Fibroblast of skin of scalp (primary cell): ENCODE measurements at places on chromosomes 6 and 20.

DNA sequence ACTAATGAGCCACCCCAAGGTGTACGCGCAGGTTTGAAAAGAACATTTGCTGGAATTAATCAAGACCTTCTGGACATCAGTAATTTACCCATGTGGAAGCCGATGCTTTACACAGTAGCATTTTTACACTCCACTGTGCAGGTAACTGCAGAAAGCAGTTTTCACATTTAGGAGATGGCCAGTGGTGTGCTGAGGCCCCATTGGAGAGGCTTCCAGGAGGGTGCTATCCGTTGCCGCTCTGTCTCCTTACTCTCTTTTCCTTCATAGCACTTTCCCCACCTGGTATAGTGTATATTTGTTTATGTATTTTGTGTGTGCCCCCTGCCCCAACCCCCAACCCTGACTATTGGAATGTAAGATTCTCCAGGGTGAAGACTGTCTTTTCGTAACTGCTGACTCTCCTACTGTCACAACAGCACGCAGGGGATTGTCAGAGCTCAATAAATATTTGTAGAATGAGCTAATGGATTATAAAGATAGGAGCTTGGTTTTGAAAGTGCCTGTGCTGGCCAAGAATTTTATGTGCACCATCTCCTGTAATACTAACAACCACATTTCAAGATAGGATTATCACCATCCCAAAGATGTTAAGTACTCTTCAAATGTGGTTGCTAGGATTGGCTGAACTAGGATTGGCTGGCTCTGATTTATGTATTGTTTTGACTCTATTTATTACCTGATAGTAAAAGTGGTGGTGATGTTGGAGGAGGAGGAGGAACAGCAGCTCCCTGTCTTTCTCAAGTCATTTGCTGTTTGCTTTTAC is 74.0 kb upstream of the GLP1R start:
- DNase-seq = no peak

GRCh38 chr6:54058236-54058635 is 53.0 kb upstream of the MLIP start:
- DNase-seq = no peak

DNA sequence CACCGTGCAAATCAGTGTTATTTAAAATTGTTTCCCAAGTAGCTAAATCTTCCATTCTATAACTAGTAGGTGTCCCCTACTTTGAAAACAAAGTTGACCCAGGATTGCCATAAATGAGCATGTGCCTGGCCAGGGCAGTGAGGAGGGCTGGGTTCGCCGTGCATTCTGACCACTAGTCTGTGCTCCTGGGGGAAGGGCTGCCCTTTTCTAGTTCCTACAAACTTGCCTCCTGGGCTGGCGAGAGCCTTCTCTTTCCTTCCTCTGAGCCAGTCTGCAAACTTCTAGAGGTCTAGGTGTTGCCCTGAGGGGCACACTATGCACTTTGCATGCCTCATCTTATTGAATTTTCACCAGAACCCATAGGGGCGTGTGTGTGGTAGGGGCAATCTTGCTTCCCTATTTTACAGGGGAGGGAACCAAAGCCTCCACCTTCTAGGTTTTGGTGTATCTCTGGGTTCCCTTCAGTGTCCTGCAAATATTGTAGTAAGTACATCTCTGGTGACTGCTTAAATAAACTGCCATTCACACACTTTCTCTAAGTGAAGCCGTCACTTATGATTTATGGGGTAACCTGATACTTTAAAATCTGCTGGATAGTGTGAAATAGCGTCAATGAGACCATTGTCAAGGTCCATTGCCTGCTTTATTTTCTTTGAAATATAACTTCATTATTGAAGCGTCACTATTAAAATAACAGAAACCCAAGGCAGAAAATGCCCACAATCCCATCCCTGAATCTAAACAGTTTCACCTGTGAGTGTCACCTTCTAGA is 42.2 kb downstream of the CDH26 start:
- no peak for DNase-seq

GRCh38 chr20:23119456-23120216 is 33.5 kb upstream of the CD93 start:
- DNase-seq = no peak

GRCh38 chr6:42970871-42971612 is 7.9 kb downstream of the PEX6 start:
- DNase-seq = peak; percentile 32

DNA sequence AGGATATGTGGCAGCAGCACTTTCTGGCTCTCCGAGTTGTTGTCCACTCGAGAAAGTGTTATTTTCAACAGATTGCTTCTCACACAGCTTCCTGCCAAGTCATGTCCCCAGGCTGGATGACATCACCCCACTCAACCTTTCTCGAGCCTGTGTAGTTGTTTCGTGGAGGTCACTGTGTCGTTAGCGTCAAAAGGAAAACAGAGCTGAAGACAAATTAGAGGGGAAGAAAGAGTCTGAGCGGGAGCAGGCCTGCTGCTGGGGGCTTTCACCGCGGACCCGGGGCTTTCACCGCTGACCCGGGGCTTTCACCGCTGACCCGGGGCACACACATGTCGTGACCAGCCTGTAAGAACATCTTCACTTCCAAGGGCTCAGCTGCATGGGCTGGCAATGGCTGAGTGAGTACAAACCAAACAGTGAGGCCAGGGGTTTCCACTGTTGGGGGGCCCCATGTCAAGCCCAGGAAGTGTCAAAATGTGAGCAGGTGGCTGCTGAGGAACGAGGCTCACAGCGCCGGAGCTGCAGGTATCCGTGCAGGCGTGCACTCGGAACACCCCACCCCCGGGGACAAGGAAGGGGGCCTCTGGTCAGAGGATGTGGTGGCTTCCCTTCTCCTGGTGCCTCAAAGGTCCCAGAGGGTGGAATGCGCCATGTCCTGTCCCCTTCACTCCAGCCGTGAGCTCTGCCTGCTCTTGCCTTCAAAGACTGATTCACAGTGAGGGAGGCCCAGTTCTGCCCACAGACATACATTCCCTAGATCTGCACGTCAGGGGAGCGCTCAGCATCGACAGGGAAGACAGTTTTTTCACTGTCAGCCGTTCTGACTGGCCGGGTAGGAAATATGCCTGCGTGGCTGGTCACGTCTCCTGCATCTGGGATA is 365.9 kb downstream of the TAF4 start:
- no peak for DNase-seq

GRCh38 chr6:145352382-145353080 is 382.8 kb downstream of the EPM2A start:
- DNase-seq = no peak

GRCh38 chr6:105907301-105907700 is 178.8 kb upstream of the PRDM1 start:
- no peak for DNase-seq

GRCh38 chr6:25242567-25242966 is 36.6 kb upstream of the CARMIL1 start:
- no peak for DNase-seq

DNA sequence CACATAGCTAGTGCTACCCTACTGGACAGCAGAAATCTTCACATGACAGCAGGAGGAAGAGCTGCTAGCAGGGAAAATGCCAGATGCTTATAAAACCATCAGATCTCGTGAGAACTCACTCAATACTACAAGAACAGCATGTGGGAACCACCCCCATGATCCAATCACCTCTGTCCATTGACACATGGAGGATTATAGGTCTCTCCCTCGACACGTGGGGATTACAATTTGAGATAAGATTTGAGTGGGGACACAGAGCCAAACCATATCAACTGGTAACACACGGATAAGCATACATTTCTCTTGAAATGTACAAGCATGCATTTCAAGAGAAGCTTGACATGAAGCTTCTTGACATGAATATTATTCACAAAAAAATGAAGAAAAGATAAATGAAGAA is 64.1 kb downstream of the MMS22L start:
- no peak for DNase-seq

DNA sequence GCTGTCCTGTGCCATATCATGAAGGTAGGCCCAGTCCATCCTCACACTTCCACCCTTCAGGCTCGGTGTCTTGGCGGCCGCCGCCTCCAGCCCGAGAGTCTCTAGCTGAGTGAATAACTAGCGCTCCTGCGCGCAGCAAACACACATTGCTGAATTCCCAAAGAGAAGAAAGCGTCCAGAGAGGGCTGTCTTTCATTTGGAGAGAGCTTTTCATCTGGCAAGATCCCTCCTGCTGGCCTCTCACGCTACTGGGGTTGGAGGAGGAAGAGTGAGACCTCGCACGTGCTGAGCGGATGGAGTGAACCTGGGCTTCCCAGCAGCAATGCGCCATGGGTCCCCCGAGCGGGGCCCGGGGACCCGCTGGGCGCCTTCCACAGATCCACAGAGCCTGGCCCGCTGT is 73.2 kb downstream of the NCR2 start:
- DNase-seq = no peak

- DNase-seq = peak; percentile 12
These were observed 610.4 kb upstream of the IMPG1 start for GRCh38 chr6:76682842-76683241.

GRCh38 chr20:4369119-4369797 is 352.5 kb upstream of the PRND start:
- no peak for DNase-seq
